ENCODE measurements at places on chromosomes 12 and 14. TPM values are rescaled to one million over a fixed set of nuclear protein-coding genes. Genes with fewer than 3 reads are reported as not detected.

PPP1R1A gene
- not detected for total RNA-seq

CLEC1B gene
- not detected for total RNA-seq

ISM2 gene
- under 0.01 TPM for total RNA-seq

BICDL1 gene
- total RNA-seq, result not detected
